Muscle of leg (tissue), 16 donors: ENCODE measurements at places on chromosomes 7 and 10. TPM values are rescaled to one million over a fixed set of nuclear protein-coding genes. Genes with fewer than 3 reads are reported as not detected.

- peak; percentile 25 for DNase-seq
Measured at GRCh38 chr10:71486484-71487114, 89.9 kb downstream of the CDH23 start.

DNA sequence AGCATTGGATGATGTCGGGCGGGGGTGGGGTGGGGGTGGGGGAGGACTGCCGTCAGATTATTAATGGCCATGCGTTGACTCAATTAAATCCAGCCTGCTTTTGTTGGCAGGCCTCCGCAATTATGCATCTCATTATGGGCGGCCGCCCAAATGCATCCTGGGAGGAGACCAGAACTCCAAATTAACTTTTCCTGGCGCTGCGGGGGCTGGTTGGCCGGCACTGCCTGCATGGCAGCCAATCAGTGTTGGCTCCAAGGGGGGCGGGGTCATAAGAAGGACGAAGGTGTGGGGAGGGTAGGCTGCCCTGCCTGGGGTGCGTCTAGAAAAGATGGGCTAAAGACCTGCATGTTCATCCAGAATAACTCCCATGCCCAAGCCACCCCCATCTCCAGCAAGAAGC, 83.9 kb upstream of the PAX2 start:
- DNase-seq = no peak

- DNase-seq = no peak
Measured at GRCh38 chr7:149877890-149878522, 4.2 kb downstream of the ATP6V0E2 start.

DNA sequence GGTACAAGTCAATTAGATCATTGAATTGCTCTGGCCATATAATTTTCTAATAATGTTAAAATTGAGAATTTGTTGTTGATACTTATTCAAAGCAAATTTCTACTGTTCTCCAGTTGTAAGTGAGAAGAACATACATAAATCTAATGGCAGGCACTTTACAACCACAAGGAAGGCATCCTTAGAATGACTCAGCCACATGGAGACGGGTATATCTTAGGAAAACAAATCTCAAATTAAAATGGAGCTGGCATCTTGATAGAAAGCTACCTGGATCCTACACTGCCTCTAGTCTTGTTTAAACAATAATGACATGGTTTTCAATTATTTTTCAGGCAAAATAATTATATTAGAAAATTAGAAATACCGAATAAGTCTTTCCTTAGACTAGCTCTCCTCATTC, 1183.7 kb upstream of the SORCS1 start:
- DNase-seq = no peak

The PTPN20 gene
- 0.53 TPM for total RNA-seq

The GPC2 gene
- total RNA-seq = 3.9 TPM

The SUN3 gene
- not detected for total RNA-seq

The PIP gene
- total RNA-seq = not detected

DNA sequence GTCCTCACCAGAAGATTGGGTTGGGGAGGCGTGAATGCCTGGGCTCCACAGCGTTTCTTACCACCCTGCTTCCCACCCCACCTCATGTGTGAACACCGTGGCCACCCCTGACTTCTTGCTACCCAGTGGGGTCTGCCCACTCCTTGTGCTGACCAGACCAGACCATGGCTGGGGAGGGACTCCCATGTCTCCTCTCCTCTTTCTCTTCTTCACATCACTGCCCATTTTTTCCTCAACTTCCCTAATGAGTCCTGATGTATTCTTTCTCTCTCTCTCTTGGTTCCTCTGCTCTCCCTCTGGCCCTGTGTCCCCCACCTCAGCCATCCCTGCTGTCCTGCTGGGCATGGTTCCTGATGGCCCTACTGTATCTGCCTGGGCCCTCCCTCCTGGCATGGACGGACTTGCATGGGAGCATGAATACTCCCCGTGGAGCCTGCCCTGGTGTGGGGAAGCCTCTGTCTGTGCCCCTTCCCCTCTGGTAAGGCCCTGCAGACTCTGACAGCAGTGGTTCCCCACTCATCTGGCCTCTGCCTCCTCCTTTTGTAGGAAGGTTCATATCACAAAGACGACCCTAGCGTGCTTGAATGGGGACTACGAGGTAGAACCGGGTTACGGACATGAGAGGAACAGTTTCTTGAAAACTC, 85.5 kb downstream of the ADCY1 start:
- DNase-seq = no peak

DNA sequence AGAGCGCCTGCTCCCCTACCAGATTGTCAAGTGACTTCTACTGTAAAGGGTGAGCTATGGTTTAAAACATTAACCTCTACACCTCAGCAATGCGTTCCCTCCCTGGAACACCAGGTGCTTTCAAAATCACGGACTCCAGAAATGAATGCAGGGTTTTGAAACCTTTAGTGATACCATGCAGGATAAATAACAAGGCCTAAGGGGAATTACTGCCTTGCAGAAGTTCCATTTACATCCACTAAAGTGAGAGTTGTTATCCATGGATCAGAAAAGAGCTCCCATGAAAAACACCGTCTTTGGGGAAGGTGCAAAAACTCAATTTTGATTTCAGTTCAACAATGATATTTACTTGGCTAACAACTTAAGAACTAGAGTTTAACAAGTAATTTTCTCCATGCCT, 4.0 kb downstream of the FZD8 start:
- peak; percentile 22 for DNase-seq

DNA sequence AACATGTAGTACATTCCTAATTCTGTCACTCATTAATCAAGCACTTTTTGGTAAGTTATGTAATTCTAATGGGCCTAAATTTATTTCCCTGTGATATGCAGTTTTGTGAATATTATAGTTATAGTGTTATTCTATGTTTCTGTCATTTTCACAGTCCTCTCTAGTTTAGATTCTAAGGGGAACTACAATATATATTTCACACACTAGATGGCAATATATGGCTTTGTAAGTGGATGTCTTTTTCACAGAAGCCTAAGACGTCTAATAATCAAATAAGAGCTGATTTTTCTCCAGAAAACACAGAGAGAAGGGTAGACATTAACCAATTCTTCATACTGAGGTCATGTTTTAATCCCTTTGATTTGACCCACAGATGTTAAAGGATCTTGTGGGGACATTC, 18.0 kb downstream of the RNLS start:
- DNase-seq = peak; percentile 38

The COMTD1 gene
- 6.9 TPM for total RNA-seq

The WNT16 gene
- 0.18 TPM for total RNA-seq

DNA sequence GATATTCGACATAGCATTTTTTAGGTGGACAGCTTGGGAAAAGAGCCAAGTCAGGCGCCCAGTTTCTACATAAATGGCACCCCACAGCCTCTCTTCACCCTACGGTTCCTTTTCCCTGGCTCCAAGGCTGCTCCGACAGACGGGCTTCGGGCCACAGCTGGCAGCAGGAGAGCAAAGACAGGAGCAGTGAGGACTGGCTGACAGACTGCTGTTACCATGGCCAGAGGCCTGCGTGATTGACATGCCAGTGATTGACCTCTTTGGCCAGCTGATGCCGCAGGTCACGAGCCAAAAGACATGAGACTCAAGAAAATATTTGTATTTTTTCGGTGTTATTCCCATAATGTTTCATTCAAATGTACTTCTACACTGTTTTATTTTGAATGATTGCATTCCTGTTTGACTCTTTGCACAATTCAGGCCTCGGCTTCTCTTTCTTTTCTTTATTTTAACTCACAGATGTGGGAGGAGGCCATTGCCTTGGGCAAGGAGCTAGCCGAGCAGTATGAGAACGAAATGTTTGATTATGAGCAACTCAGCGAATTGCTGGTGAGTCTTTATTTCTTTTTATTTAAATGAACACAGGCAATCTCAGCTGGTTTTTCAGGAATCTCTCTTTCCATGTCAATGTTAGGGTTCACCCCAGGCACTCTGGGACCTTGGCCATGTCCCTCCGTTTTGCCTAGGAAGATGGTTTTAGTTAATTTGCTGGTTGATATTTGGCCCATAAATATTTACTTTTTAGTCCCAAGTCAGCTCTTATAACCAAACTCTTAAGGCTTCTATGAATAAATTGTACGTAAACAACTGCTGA, 146.3 kb upstream of the NPS start:
- no peak for DNase-seq

The VWA2 gene
- 0.04 TPM for total RNA-seq

DNA sequence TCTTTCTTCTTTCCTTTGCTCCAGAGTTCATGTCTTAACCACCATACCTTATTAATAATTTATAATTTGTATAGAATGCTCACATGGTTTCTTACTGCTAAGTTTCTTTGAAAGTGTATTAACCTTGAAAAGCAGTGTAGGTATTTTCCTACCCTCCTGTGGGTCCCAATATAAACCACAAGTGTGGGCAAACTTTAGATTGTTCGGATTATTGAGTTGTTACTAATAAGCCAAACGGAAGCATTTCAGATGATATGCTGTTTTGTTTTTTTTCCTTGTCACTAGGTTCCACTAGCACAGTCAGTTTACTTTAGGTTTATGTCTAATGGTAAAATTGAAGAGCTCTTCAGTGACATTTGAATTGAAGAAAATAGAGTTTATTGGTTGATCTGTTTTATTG, 10.2 kb downstream of the SSBP1 start:
- DNase-seq = no peak

The IL2RA gene
- not detected for total RNA-seq
